MG63 (cell line): ENCODE measurements at places on chromosomes 4 and X. TPM values are rescaled to one million over a fixed set of nuclear protein-coding genes. Genes with fewer than 3 reads are reported as not detected.
A peak's percentile ranks its signal among the peaks of the same experiment; 100 is the strongest.

DNA sequence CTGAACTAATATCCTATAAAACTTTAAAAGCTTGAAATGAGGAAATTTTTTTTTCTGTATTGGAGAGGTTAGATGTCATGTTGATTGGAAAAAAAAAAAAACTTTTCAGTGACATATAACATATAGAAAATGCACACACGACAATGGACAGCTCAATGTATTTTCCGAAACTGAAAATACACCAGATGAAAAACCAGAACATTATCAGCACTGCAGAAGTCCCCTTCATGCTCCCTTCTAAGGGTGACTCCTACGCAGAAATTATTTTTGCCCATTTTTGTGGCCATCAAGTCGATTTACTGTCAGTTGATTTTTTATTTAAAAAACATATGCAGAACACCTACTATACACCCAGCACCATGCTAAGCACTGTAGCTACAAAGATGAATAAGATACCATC, 148.3 kb downstream of the APBB2 start:
- DNase-seq: no peak

DNA sequence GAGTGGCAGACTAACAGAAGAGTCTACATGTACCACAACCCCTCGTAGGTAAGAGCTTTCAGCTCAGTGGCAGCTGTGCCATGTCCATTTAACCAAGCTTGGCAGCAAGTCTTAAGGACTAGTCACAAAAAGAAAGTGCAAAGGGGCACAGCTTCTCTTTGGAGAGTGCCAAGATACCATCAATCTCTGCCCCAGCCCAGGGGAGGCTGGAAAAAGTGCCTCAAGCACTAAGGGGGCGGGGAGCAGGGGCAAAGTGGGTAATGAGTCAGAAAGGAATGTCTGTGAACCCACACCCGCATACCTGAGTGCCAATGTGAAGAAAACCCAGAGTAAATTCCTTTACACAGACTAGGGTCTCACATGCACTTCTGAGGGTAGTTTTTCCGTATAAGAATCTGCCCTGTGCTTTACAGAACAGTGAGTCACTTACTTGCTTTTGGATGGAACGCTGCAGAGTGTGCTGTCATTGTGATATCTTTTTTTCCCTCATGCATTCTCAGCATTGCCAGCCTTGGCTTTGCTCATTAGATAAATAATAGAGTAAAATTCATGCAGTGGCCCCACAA, 219.8 kb downstream of the ZNF674 start:
- DNase-seq: peak; percentile 80

DNA sequence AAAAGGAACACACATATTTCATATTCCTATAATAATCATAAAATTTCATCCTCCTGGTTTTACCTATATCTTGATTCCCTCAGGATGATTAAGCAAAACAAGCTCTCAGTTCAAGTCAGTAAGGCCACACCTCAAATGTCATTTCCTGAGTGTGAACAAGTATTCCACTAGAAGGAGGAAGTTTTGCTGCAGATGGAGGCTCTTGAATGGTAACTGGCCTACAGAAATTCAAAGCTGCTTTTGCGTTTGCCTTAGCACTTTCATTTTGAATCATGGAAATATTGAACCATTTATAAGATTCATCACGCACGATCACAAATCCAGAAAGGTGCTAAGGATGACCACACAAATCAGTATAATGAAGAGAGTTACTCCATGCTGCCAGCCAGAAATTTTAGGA, 254.4 kb upstream of the CXXC4 start:
- DNase-seq: no peak

Gene FGF13
- total RNA-seq: 0.05 and 0.56 TPM in 2 replicates

GRCh38 chr4:58688568-58688967, 1578.4 kb upstream of the IGFBP7 start:
- no peak for DNase-seq

GRCh38 chr4:115234405-115235093, 121.1 kb upstream of the NDST4 start:
- no peak for DNase-seq

Gene CT45A2
- total RNA-seq: not detected in 2 replicates

Gene BEX5
- not detected in 2 replicates for total RNA-seq

GRCh38 chrX:38116706-38117105, 104.0 kb downstream of the SRPX start:
- no peak for DNase-seq

DNA sequence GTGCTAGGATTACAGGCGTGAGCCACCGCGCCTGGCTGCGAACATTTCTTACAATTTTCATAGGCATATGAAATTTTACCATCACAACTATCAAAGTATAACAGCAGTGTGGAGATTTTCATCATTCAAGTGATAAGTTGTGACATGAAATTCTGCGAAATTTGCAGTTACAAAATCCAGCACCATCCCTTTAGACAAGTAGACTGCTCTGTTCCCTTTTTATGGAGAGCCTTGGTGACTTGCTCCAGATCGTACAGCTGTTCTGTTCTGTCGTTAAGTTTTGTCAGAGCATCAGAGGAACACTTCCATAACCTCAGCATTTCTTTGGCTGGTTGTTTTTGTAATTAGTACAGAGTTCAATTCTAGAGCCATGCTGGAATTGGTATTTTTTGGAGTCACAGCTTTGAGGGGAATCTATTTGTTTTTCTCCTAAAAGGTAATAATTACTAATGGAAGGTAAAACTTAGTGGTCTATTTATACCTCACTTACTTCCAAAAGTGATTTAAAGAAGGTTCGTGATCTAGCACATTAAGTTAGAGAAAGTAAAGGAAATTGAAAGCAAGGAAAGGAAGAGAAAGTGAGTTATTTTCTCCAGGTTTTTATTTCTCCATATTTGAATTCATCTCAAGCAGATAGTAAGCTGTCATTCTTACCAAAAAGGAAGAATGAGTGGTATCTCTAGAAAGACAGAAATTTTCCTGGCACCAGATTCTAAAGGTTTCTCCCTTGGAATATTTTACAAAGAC, 22.1 kb downstream of the ZRSR2 start:
- no peak for DNase-seq

DNA sequence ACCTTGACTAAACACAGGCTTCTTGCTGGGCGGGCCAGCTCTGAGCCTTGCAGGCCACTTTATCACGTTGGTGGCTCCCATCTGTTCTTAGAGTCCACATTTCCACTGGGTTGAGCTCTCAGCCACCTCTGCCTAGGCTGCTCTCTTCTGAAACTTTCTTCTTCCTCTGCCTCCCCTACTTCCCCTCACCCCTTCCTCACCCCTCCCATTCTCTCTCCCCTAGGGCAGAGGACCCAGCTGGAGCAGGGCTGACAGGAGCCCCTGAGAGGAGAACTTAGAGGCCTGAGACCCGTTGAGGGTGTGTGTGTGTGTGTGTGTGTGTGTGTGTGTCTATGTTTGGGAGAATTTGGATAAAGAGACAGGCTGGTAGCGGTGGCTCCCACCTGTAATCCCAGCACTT, 19.9 kb upstream of the TMSB4X start:
- DNase-seq: no peak

DNA sequence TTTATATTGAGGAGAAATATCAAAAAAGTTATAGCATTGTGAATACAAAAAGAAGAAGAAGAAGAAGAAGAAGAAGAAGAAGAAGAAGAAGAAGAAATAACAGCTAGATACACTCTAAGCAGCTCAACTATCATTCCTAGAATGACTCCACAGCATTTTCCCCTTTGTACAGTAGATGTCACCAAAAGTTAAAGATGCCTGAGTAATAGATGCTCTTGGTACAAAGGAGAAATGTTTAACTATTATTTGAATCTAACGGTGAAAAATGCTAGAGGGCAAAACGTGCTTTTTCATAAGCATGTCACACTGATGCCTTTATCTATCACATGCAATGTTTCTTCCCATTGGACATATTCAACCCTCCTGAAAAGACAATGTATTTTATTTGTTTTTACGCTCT, 178.4 kb upstream of the GPRIN3 start:
- DNase-seq: no peak

DNA sequence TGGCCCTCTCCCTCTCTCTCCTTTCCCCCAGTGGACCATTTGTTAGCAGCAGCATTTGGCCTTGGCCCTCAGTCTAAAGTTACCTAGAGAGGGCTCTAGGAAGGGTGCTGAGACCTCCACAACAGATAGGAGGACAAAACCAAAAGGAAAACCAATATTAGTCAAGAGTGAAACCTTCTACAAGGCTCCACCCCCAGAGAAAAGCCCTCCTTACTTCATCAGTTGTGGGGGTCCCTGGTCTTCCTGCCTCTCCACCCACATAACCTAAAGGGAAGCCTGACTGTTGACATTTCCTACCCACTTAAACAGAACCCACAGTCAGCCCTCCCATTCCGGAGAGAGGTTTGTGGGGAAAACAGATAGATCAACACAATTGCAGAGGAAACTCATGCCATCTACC, 4.7 kb upstream of the CD40LG start:
- DNase-seq: no peak

- no peak for DNase-seq
These were observed 5.5 kb downstream of the MPP1 start for GRCh38 chrX:154799556-154800348.

DNA sequence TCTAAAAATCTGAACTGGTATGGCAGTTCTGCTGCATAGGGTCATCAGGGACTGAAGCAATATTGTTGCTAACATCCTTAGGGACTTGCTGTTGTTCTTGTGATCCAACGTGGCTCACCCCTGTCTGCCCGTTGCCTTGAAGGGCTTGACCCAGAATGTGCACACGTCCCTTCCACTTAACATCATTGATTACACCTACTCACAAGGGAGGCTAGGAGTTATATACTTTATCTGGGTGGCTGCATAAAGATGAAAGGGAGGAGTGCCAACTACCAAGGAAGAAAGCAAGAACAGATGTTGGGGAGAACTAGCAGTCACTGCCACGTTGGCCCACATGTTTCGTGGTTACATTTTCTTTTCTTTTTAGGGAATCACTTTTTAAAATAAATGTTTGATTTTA, 34.0 kb downstream of the SLC9A6 start:
- no peak for DNase-seq

GRCh38 chr4:130675266-130675665, 1579.3 kb downstream of the C4orf33 start:
- DNase-seq: no peak

GRCh38 chr4:109914322-109914721, 1.6 kb downstream of the EGF start:
- no peak for DNase-seq

Gene GLA
- 30.1 and 34.8 TPM in 2 replicates for total RNA-seq

DNA sequence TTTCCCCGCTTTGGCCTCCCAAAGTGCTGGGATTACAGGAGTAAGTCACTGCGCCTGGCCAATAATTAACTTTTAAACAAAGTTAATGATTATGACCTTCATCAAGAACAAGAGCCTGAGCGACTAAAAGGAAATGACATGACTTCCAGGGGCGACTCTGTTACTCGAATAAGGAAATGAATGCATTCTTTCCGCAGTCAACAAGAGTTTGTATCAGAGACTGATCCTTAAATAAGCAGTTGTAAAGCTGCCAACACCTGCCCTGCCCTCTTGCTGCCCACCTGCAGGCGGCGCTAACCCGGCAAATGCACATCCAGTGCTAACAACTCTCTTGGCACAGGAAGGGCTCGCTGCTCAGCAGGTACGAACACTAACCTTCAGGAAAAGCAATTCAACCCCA, 27.3 kb downstream of the WDR1 start:
- no peak for DNase-seq

- DNase-seq: no peak
These were observed 642.2 kb downstream of the IQCM start for GRCh38 chr4:149173241-149174013.
